ENCODE measurements at places on chromosomes 7 and 10.

DNA sequence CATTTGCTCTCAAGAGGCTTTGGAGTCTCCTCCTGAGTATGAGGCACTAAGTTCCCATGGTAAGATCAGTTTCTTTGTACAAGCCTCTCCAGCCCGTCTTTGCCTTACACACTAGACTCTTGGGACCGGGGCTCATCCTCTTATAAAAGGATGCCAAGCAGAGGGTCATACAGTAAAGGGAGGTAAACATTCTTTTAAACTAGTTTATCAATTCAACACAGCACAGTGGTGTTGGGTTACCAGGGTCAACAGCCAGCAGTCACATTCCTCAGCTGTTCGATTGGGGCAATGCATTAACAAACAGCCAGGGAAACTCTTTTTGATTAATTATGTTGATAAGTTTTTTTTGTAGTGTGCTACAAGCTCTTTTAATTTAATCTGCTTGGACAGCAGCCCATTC lies 37.8 kb downstream of the HHEX start:
- H3K27me3 ChIP-seq, result no peaks in the 10 kb centered on the region
- H3K36me3 ChIP-seq, result no peaks in the 10 kb centered on the region
- no peak for DNase-seq
- no peak overlapping the region for H3K4me3 ChIP-seq

DNA sequence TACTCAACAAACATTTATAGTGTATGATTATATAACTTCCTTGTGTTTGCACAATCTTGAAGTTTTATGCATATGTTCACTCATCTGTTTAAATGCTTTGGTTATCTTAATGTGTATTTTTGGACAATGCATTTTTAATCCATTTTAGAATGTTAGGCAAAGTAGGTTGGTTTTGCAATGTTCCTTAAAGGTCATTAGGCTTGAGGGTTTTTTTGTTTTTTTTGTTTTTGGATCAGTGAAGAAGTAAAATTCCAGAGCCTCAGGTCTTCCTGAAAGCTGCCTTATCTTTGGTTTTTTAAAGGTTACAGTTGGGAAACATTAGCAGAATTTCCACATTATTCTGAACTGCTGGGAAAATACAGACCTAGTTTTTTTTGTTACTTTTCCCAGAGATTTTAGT lies 12.8 kb downstream of the MDFIC start:
- no peak overlapping the region for H3K27ac ChIP-seq
- H3K36me3 ChIP-seq, result no peaks in the 10 kb centered on the region
- H3K27me3 ChIP-seq, result no peaks in the 10 kb centered on the region
- H3K4me3 ChIP-seq, result no peak overlapping the region
- no peak for DNase-seq

DNA sequence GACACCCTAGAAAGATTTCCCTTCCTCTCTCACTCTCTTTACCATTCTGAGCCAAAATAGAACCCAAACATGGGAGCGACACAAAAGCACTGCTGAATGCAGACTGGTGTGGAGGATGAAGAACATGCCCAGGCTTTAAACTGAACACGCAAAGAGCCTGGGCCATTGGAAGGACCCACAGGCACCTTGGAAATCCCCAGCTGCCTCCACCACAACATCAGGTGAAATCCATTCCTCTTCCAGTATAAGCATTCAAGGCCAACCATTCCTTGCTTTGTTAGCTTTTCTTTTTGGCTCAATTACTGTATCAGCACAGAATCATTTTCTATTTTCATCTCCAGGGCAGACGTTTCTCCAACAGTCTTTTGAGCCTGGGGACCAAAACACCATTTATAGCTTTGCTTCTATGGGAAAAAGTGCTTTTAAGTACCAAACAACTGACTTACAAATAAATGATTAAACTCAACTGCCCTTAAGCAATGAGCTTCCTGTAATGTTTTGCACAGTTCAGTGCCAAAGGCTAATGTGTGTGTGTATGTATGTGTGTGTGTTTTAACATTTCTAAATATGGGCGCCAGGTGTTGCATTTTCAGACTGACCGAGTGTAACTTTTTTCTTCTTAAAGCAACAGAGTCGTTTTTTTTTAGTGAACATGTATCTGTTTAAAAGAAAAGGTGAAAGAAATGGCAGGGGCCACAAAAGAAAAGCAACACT lies 16.2 kb upstream of the BLNK start:
- H3K36me3 ChIP-seq, result no peaks in the 10 kb centered on the region
- H3K27ac ChIP-seq, result no peak overlapping the region
- peaks cover 3% of the 10 kb centered on the region for H3K27me3 ChIP-seq
- peaks cover 1% of the 10 kb centered on the region for H3K4me1 ChIP-seq
- no peak for DNase-seq

GRCh38 chr10:95214369-95214768 lies 20.3 kb downstream of the ACSM6 start:
- H3K27ac ChIP-seq, result no peak overlapping the region
- H3K27me3 ChIP-seq, result no peaks in the 10 kb centered on the region
- peaks cover 11% of the 10 kb centered on the region for H3K36me3 ChIP-seq
- DNase-seq, result no peak

DNA sequence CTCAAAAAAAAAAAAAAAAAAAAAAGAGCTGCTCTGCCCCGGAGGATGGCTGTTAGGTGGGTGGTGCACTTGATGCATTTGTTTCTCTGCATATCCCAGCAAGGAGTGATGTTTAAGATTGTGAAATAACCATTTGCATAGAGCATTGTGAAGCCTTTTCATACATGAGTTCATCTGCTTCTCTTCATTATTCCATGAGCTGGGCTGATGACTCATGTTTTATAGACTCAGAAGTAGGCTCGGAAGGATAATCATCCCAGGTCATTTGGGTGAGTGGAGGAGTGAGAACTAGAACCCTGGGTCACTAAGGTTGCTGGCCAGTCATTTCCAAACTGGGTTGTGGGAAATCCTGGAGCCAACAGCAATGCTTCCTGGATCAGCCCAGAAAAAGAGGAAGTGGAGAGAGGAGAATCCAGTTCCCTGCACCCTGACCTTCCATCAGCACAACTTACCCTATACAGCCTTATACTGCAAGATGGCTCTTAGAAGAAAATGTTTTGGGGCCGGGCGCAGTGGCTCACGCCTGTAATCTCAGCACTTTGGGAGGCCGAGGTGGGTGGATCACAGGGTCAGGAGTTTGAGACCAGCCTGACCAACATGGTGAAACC lies 45.3 kb downstream of the TACC2 start:
- H3K27ac ChIP-seq, result no peak overlapping the region
- no peak overlapping the region for H3K4me3 ChIP-seq

DNA sequence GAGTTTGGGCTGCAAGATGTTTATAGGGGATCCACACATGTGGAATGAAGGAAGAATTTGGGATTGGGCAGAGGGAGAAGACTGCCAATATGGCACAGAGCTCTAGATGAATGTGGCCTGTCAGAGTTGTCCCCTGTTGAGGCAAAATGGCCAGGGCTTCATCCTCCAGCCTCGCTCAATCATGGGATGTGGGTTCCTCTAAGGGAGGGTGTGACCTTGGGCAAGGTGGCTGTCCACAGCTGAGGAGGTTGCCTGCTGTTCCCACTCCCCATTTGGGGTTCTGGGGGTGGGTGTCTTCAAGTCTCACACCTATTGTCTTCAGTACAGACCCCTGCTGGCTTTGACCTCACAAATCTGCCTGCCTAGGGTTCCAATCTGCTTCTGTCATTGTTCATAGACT lies 121.6 kb upstream of the FAM204A start:
- H3K36me3 ChIP-seq, result no peaks in the 10 kb centered on the region
- H3K27me3 ChIP-seq, result peaks cover 4% of the 10 kb centered on the region
- H3K4me1 ChIP-seq, result no peaks in the 10 kb centered on the region
- H3K27ac ChIP-seq, result no peak overlapping the region
- DNase-seq, result no peak

DNA sequence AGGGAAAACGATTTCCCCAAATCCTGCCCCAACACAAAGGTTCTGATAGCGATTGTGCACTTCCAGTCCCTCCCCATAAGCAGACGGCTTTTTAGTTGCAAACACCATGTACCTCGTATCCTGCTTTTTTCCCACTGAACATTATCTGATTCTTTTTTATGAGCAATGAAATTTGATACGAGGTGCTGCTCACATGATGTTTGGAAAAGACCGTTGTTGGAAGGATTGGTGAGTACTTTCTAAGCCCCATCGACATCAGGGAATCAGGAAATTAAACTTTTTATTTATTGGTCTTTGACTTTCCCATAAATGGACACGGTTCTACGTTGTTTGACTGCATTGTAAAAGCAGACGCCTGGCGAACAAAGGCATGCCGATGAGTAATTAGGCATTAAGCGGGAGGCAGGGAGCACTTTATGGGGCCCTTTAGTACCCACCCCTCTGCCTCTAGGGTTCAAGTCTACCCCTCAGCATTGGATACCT lies 49.4 kb downstream of the TEX36 start:
- peaks cover 8% of the 10 kb centered on the region for H3K27me3 ChIP-seq
- no peak for DNase-seq

DNA sequence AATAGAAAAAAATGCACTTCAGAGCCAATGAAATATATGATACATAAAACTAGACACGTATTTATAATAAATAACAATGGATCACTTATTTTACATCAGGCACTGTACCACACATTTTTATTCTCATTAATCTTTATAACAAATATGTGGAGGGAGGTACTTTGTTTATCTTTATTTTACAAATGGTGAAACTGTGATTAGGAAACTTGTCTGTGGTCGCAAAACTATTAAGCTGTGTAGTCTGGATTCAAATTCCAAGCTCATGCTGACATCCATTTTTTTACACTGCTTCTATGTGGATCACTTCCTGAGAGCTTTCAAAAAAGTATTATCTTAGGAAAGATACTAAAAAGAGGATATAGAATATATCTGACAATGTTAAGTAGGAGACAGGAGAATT lies 978.6 kb downstream of the SORCS1 start:
- no peak overlapping the region for H3K4me3 ChIP-seq
- H3K27ac ChIP-seq, result no peak overlapping the region
- DNase-seq, result no peak
- H3K36me3 ChIP-seq, result no peaks in the 10 kb centered on the region

- H3K36me3 ChIP-seq, result peaks cover 5% of the 10 kb centered on the region
- peaks cover 3% of the 10 kb centered on the region for H3K27me3 ChIP-seq
- H3K4me3 ChIP-seq, result no peak overlapping the region
- peaks cover 9% of the 10 kb centered on the region for H3K4me1 ChIP-seq
These were observed 14.6 kb downstream of the PPIF start for GRCh38 chr10:79361726-79362397.

GRCh38 chr10:133461841-133462240 lies 8.1 kb downstream of the SCART1 start:
- no peak for DNase-seq
- no peaks in the 10 kb centered on the region for H3K4me1 ChIP-seq
- H3K4me3 ChIP-seq, result no peak overlapping the region

- H3K4me3 ChIP-seq, result no peak overlapping the region
- H3K27me3 ChIP-seq, result no peaks in the 10 kb centered on the region
- DNase-seq, result no peak
- no peaks in the 10 kb centered on the region for H3K36me3 ChIP-seq
These were observed 219.2 kb upstream of the KLF14 start for GRCh38 chr7:130953196-130953595.

- peak overlapping the region; percentile 77 for H3K4me3 ChIP-seq
- H3K27me3 ChIP-seq, result peaks cover 24% of the 10 kb centered on the region
- H3K4me1 ChIP-seq, result peaks cover 8% of the 10 kb centered on the region
- H3K36me3 ChIP-seq, result no peaks in the 10 kb centered on the region
- DNase-seq, result no peak
- H3K27ac ChIP-seq, result no peak overlapping the region
These were observed 1.7 kb downstream of the PTPRN2 start for GRCh38 chr7:158585721-158586498.

- H3K4me1 ChIP-seq, result peaks cover 19% of the 10 kb centered on the region
- peaks cover 19% of the 10 kb centered on the region for H3K36me3 ChIP-seq
- H3K27ac ChIP-seq, result no peak overlapping the region
- no peak overlapping the region for H3K4me3 ChIP-seq
- DNase-seq, result no peak
These were observed 74.3 kb upstream of the ASAH2 start for GRCh38 chr10:50325449-50326171.

GRCh38 chr10:50224330-50224952 lies 26.9 kb downstream of the ASAH2 start:
- no peak overlapping the region for H3K27ac ChIP-seq
- H3K4me1 ChIP-seq, result no peaks in the 10 kb centered on the region
- no peak overlapping the region for H3K4me3 ChIP-seq
- DNase-seq, result no peak

- no peak for DNase-seq
- H3K4me3 ChIP-seq, result no peak overlapping the region
- peaks cover 5% of the 10 kb centered on the region for H3K4me1 ChIP-seq
- H3K27me3 ChIP-seq, result peaks cover 8% of the 10 kb centered on the region
- no peaks in the 10 kb centered on the region for H3K36me3 ChIP-seq
These were observed 4.8 kb upstream of the LIPA start for GRCh38 chr10:89256340-89256739.

DNA sequence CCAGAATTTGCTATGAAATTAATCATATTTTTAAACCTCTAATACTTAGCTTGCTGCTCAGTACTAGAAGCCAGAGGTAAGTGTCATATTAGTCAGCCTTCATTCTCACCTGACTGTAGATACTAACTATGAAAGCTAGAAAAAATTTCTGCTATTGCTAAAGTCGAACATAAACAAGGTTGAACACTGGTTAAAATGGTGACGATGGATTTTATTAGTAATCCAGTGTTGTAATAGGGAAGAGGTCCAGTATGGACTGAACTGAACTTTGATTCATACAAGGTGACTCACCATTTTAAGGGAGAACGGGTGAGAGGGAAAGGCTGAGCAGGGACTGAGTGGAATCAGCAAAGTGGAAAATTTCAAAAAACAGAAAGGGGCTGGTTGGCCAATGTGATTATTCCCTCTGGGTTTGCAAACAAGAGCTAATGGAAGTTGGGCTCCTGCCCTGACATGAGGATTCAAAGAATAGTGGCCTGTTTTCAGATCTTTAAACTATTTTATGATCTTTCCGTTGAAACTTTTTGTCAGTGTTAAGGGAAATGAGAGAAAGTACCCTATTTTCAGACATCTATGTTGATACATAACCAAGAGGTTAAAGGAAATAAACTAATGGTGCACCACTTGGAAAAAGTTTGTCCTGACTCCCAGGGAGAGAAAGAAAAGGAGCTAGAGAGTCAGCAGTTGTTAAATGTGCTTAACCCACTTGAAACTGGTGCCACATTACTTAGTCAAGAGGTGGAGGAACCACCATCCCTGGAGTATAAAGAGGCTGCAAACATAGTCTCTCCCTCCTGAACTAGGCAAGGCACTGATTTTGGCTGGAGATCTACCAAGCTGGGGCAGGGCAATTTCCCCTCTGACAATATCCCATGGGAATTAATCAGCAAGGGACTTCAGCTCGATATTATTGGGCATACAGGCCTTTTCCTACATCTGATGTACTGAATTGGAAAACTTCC lies 15.3 kb upstream of the AKR1C1 start:
- no peak overlapping the region for H3K27ac ChIP-seq
- H3K27me3 ChIP-seq, result no peaks in the 10 kb centered on the region
- H3K4me3 ChIP-seq, result no peak overlapping the region
- no peaks in the 10 kb centered on the region for H3K4me1 ChIP-seq

DNA sequence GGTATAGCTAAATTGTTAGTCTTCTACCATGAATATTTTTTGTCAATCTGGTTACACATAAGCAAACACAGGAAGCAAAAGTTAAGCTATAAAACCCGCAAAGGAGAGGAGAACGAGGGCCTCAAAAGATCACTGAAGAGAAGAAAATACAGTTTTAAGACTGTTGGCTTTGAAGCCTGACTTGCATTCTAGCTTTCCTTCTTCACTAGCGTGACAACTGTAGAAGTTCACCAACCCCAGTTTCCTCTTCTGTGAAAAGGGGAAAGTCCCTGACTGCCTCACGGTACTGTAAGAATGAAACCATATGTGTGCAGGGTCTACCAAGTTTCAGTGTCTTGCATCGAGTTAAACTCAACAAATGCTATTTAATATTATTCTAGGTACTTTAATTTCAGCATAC lies 7.5 kb upstream of the LRRN3 start:
- H3K27ac ChIP-seq, result no peak overlapping the region
- H3K4me1 ChIP-seq, result peaks cover 22% of the 10 kb centered on the region
- H3K27me3 ChIP-seq, result no peaks in the 10 kb centered on the region
- no peaks in the 10 kb centered on the region for H3K36me3 ChIP-seq
- peak overlapping the region; percentile 5 for H3K4me3 ChIP-seq
